ENCODE measurements at places on chromosomes 16 and 17. TPM values are rescaled to one million over a fixed set of nuclear protein-coding genes. Genes with fewer than 3 reads are reported as not detected.
A peak's percentile ranks its signal among the peaks of the same experiment; 100 is the strongest.

AARSD1 gene
- 29.8 TPM for total RNA-seq

ITGAX gene
- 0.09 TPM for total RNA-seq

SCNN1G gene
- total RNA-seq = not detected

HOXB6 gene
- 4.8 TPM for total RNA-seq

- peak; percentile 30 for DNase-seq
Observed at GRCh38 chr16:29729116-29729521, 16.7 kb downstream of the C16orf54 start.

GRCh38 chr16:1526608-1527555 lies 6.6 kb upstream of the TMEM204 start:
- no peak for DNase-seq

Data from SJSA1 (cell line).